Posterior cingulate gyrus (tissue), 11 donors: ENCODE measurements at places on chromosomes 4 and X.

- DNase-seq = no peak
Observed at GRCh38 chr4:124437853-124438495, 274.6 kb downstream of the ANKRD50 start.

DNA sequence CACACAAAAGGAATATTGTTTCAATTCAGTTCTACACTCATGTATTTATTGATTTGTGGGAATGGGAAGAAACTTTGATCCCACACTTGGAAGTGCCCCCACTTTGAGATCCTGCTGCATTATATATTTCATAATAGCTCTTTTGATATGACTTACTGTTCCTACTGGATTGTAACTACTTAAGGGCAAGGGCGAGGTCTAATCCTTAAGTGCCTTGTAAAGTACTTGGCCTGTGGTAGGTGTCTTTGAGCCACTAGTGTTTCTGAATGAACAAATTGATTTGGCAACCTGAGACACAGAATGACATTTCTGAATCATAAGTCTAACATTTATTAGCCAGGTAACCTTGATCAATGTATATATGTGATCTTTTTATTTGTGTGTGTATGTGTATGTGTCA lies 767.2 kb downstream of the RAB28 start:
- DNase-seq = no peak

- peak; percentile 46 for DNase-seq
Observed at GRCh38 chr4:1547131-1547855, 136.8 kb downstream of the FAM53A start.

- peak; percentile 3 for DNase-seq
Observed at GRCh38 chr4:54439831-54440243, 210.7 kb downstream of the PDGFRA start.

- no peak for DNase-seq
Observed at GRCh38 chr4:80615099-80615498, 279.6 kb downstream of the CFAP299 start.

DNA sequence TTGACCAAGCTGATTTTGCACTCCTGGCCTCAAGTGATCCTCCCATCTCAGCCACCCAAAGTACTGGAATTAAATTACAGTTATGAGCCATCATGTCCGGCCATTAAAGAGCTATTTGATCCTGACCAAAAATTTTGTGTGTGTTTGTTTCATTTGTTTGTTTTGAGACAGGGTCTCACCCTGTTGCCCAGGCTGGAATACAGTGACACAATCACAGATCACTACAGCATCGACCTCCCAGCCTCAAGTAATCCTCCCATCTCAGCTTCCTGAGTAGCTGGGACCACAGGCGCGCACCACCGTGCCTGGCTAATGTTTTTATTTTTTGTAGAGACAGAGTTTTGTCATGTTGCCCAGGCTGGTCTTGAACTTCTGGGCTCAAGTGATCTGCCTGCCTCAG lies 82.9 kb upstream of the RBPJ start:
- DNase-seq = no peak

DNA sequence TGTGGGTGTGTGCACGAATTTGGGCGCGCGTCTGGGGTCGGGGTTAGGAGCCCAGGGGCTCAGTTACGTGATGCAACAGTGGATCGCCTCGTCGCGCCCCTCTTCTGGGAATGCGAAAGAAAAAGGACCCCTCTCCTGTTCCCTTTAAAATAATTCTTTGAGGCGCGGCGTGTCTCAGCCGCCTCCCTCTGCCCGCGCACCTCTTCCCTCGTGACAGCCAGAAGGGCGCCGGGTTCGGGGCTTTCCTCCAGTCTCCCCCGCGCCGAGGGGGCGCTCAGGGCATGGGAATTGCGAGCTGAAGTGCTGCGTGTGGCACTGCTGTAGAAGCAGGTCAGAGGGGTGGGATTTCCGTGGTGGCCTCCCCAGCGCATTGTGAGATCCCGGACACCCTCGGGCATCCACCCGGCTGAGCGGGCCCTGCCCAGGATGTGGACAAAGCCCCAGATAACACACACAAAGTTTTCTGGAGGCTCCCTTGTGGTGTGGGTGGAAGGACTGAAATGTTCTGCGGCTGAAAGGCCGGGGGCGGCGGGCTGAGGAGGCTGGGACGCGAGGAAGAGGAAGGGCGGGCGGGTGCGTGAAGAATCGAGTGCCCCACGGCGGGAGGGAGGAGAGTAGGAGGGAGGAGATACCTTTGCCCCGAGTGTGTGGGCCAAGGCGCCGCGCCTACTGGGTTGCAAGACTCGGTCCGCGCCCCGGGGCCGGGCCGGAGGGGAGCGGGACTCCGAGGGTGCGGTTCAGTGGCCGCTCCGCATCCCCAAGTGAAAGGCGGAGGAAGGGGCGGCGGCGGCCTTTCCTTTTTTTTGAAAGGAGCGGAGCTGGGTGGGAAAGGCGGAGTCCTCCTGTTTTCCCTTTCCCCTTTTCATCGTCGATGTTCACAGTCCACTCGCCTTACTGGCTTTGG lies 752 bp downstream of the SEPTIN11 start:
- DNase-seq = peak; percentile 55

DNA sequence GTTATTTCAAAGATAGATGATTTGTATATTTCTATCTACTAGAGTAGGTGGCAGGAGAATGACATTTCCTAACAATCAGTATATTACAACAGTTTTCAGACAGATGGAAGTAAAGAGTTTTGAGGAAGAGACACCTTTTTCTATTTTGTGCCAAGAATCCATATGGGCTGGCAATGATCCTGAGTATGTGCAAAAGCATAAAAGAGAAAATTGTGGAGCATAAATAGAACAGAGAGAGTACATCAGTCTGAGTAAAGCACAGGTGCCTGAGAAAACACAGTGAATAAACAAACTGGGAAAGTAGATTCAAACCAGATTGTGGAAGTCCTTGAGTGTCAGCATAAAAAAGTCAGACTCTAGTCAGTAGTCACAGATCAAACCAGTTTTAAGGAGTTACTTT lies 96.8 kb upstream of the WDR44 start:
- no peak for DNase-seq

- no peak for DNase-seq
Observed at GRCh38 chr4:10007793-10008608, 13.3 kb downstream of the SLC2A9 start.

DNA sequence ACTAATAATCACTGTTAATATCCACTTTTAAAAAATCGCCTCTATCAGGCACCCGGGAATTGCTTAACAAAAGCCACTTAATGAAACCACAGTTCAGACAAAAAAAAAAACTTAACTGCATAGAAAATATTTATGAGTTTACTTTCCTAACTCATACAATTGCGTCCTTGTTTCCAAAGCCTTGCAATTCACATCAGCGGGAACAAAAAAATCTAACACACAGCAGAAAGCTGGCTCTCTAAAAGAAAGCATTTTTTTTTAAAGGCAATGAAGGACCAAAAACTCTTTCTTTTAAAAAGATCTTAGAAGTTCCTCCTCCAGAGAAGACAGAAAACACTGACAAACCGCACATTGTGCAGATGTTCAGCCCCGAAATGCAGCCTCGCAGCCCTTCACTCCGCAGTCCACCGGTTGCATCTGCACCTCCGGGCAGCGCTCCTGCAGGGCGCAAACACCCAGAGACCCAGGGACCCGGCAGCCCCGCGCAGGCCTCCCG lies 812 bp downstream of the FAT1 start:
- peak; percentile 79 for DNase-seq

GRCh38 chr4:5785806-5786680 lies 75.0 kb downstream of the EVC start:
- DNase-seq = no peak

GRCh38 chrX:20527558-20528011 lies 260.9 kb upstream of the RPS6KA3 start:
- DNase-seq = no peak

- DNase-seq = no peak
Observed at GRCh38 chr4:59814402-59815010, 1385.6 kb upstream of the ADGRL3 start.

DNA sequence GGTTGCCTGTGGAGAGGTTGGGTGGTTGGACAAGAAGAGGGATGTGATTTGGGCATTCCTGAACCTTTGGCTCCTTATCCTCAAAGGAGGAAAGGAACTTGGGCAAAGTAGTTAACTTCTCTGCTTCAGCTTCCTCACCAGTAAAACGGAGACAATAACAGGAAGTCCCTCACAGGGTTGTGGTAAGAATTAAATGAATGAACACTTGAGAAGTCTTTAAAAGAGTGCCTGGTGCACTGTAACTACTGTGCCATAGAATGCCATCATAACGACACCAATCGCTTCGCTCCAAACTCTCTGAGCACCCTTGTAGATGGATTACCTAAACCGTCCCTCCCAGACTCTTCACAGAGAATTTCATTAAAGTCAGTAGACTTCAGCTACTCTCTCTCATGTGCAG lies 10.5 kb downstream of the ZCCHC18 start:
- no peak for DNase-seq

DNA sequence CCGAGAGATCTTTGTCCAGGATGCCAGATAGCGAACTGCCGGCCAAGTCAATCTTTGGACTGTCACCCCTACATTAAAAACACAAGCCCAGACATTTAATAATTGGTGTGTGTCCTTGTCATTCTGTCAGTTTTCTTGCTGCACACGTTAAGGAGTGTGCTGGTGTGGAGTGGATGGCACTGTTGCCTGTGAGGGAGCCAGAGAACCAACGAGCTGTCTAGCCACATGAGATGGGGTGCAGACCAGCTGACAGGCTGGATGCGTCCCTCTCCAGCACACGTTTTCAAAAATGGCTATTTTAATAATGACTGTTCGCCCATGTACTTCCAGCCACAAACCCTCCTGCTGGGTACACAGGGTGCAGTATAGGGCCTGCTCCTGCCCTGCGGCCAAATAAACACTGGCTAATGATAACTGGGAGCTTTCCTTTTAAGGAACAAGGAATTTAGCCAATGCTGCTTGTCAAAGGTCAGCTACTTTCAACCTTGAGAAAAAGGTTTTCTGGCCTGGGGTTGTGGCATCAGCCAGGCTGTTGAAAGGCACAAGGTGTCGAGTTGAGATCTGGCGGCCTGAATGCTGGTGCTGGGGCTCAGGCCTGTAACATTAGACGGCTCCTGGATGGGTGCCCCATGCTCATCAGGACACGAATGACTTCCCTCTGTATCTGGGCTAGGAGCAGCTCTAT lies 54.0 kb upstream of the MAP3K15 start:
- DNase-seq = no peak

- peak; percentile 66 for DNase-seq
Observed at GRCh38 chr4:99894998-99895397, 771 bp upstream of the LAMTOR3 start.

DNA sequence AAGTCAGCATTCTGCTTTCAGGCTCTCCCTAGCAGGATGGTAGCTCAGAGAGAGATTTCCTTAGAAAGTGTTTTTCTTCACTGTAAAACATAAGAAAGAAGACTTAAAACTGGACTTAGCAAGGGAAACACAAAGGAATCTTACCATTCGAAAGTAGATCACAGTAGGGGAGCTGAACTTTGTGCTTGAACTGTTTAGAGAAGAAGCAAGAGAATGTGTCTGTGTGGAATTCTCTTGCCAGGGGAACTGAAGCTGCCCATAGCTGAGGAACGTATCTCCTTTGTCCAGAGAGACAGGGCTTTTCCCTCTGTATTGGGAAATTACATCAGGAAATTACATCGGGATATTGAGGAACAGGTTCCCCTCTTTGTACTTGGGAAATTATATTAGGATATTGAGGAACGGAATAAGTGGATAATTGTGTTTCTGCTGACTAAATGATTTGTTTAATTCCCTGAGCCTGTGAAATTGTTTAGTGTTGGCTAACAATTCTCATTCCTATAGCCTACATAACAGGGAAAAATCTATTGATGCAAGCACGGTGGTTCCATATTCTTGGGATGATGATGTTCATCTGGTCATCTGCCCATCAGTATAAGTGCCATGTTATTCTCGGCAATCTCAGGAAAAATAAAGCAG lies 21.2 kb downstream of the SRD5A3 start:
- DNase-seq = no peak

- no peak for DNase-seq
Observed at GRCh38 chr4:37244583-37245390, at the start of gene NWD2. Gene NWD2, plus strand, starts transcription at chr4:37244743. Its CDS starts 325 bp downstream, at chr4:37245068.

DNA sequence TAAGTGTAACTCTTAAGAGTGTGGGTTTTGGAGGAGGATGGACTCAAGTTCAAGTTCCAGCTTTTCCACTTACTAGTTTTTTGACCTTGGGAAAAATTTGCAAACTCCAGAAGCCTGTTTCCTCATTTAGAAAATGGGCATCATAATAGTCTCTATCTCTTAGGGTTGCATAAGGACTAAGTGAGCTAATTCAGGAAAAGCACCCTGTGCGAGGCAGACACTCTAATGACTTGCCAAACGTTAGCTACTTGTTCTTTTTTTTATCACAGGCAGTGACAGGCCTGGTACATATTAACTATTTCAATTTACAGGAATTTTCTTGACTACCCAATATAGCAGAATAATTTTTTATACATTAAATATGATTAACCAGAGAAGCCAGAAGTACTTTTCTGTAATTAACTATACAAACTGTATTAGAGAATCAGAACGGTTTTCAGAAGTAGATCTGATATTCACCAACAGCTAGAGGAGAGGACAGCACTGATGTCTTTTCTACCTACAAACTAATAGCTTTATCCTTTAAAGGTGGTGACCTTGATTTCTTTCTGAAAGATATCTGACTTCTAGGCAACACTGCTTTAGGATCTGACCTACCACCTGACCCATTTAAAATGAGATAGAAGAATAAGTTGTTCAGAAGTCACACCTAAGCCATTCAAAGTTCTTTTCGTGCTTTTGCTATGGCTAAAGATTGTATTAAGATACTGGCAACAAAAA lies 139.6 kb upstream of the HAND2 start:
- no peak for DNase-seq

DNA sequence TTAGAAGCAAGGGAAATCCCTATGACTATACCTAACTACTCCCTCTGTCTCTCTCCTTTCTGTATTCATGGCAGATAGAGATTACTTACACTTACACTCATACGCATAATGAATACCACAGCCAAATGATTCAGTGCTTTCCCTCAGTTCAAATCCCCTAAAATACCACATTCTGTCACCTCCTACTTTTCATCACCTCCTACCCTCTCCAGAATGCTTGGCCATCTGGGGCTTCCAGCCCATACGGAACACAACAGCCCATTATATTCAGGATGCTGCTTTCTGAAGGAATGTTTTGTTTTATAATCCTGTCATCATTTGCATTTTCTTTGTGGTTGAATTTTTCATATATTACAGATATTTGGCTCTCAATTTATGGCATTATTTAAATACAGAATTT lies 361.6 kb downstream of the GRIA2 start:
- DNase-seq = peak; percentile 77

GRCh38 chrX:6021316-6022091 lies 207.2 kb downstream of the NLGN4X start:
- DNase-seq = no peak

DNA sequence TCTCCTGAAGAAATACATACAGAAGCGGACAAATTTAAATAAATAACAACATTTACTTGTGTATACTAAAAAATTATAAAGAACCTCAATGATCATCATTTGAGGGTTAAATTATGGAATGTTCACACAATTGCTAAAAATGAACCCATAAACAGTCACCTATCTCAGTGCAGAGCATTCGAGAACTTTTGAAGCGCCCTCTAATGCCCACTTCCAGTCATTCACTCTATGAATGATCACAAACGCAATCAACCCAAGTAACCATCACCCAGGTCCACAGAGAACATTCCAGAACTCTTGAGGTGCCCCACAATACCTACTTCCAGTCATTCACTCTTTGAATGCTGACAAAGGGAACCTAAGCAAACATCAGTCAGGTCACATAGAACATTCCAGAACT lies 103.5 kb upstream of the PLAC1 start:
- no peak for DNase-seq
